ENCODE measurements at places on chromosomes 4 and X.

GRCh38 chrX:70301716-70302115 lies 11.8 kb downstream of the KIF4A start:
- DNase-seq, result no peak

GRCh38 chrX:137878401-137878800 lies 312.5 kb downstream of the ZIC3 start:
- no peak for DNase-seq

DNA sequence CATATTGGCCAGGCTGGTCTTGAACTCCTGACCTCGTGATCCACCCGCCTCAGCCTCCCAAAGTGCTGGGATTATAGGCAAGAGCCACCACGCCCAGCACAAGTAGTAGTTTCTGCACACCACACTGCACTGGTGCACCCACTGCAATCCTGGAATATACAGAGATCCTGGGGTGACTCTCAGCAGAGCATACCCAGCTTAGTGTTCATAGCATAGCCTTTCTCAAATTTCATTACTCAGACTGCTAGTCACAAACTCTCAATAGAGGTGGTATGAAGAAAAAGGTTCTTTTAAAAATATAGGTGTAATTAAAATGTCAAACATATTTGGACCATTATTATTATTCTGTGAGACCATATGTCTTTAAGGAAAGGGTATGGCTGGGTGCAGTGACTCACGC lies 6.2 kb upstream of the ARHGAP10 start:
- DNase-seq, result no peak

- DNase-seq, result no peak
Observed at GRCh38 chr4:26779674-26780073, 81.0 kb upstream of the STIM2 start.

DNA sequence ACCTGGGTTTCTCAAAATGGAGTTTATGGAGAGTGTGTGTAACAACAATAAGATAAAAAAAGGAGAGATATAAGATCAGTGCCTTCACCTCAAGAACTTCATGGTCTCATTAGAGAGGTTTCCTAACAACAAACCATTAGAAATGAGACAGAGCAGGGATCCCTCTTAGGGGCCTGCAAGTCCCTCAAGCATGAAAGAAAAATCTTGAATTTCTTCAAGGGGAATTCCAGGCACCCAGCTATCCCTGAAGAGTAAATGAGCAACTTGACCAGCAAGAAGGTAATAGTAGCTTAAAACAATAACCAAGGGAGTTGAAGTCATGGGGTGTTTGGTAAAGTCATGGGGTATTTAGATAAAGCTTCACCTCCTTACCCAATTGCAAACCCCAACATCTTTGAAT lies 49.7 kb upstream of the TLR3 start:
- no peak for DNase-seq

- DNase-seq, result no peak
Observed at GRCh38 chrX:114715096-114715495, 131.2 kb downstream of the HTR2C start.

DNA sequence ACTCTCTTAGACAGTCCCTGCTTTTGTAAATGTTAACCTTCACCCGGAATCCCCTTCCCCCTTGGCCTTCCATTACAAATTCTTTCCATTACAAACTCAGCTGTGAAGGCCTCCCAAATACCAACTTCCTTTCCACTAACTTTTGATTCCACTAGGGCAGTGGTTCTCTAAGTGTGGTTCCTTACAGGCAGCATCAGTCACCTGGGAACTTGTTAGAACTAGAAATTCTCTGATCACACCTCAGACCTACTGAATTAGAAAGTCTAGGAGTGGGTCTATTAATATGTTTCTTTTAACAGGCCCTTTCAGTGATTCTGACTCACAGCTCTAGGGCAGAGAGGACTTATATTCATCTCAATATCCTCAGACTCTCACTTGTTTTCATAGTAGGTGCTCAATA lies 19.0 kb upstream of the MRPL1 start:
- DNase-seq, result no peak

DNA sequence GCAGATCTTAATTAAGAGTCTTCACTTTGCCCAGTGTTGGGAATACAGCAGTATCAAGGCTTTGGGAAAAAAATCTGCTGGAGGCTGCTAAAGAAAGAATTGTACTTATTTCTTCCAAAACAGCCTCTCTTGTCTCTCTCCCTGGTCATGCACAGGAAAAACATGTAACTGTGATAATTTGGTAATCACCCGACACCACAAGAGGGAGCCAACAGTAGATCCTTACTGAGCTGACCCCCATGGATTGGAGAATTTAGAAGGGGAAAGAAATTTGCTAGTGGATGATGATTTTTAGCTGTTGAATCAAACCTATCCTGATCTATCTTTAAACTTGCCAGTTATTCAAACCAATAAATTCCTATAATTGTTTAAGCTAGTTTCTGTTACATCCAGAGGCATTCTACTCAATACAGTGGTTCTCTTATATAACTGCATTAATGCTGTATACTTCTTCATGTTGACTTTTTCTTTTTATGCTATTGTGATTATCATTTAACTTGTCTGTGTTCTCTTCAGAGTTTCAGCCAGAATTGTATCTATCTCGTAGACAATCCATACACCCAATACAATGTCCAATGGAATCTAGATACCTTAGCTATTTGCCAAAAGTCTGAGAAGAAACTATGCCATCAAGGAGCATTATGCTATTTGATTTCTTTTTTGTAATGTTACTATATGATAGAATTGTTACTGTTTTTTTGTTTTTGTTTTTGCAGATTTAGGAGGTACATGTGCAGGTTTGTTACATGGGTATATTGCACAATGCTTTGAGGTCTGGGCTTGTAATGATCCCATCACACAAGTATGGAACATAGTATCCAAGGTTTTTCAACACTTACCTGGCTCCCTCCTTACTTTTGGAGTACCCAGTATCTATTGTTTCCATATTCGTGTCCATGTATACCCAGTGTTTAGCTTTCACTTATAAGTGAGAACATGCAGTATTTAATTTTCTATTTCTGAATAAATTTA lies 31.3 kb upstream of the ARHGEF38 start:
- DNase-seq, result peak; percentile 65

- no peak for DNase-seq
Observed at GRCh38 chrX:97538745-97539144, 655.0 kb downstream of the RPA4 start.

DNA sequence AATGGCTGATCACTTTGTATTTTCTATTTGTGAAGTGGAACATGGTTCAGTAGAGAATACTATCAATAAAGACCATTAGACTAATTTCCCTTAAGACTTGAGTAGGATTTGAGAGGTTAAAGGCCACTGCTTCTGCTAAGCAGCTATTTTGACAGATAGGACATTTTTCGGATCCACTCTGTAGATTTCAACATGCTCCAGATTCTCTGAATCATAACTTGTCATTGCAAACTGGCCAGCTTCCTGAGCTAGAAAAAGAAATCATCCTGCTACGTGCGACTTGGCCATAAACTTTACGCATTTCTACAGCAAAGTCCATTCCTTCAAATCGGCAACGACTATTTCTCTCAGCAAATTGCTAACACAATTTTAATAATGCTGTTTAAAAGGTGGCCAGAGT lies 55.2 kb downstream of the MGST2 start:
- DNase-seq, result no peak
